Stimulated activated CD4-positive, alpha-beta T cell treated with anti-CD3 and anti-CD28 coated beads, TNF-alpha, amount 100 ng/mL, for 1 hour (primary cell): ENCODE measurements at places on chromosomes 11 and 22.

DNA sequence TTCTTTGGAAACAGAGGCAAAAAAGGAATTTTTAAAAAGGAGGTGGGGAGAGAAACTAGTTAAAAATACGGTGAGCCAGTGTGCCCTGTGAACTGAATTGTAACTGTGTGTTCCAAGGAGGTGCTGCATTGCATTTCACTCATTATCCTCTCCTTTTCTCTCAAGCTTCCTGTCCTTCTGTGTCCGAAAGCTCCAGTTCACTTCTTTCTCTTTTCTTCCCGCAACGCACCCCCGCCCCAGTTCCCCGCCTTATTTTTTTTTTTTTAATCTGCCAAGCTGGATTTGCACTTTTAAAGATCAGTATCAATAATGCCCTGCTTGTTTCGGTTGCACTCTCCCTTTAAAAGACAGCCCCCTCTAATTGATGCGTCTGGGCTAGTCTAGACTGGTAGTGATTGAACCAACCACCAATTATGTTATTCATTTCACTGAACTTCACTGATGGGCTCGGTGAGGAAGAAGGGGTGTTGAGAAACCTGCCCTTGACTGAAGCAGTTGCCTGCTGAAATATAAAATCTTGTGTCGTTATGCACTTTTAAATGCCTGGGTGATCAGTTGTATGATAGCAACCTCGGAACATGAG, 18.5 kb downstream of the BLID start:
- no peak for DNase-seq

DNA sequence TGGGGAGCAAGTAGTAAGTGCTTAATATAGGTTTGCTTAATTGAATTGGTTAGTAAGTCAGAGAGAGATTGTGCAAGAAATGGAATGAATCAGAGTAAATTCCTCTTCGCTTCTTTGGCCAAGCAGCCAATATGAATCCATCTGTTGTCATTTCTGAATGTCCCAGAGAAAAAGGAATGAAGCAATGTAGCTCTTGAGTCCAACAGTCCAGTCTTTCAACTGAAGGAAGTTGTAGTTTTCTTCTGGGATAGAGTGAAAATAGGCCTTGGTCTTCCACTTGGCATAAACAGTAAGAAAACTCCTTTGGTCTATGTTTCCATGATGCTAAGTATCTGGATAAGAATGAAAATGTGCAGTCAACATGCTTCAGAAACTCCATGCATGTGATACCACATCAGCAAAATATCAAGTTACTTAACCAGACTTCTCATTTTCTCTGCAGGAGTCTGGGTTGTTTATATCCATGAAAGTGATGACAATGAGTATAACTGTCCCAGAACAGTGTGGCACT, 1.8 kb upstream of the FIBIN start:
- no peak for DNase-seq

- DNase-seq, result no peak
Measured at GRCh38 chr11:87020336-87020735, 17.4 kb upstream of the TMEM135 start.

- no peak for DNase-seq
Measured at GRCh38 chr11:40292721-40293508, 1166.5 kb downstream of the LRRC4C start.

DNA sequence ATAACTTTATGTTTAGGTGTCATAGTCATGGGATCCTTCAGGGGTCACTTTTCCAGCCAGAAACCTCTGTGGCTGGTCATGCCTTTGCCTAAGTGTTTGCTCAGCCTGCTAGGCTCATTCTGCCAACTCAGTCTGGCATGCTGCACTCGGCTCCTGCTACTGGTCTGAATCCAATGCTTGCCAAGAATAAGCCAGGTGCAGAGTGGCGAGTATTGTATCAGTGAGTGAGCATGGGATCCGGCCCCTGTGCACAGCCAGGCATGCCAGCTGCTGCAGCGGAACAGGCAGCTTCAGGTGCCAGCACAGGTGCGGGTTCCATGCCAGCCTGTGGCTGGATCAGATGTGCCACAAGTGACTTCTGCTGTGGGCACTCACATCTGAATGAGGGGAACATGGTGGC, 1269.3 kb upstream of the CNTN5 start:
- DNase-seq, result no peak

- DNase-seq, result no peak
Measured at GRCh38 chr11:46607516-46607915, 9.5 kb downstream of the HARBI1 start.

GRCh38 chr11:60658409-60658808, 41.0 kb upstream of the MS4A8 start:
- no peak for DNase-seq

GRCh38 chr22:47994601-47995263, 1232.3 kb downstream of the TBC1D22A start:
- DNase-seq, result no peak

- DNase-seq, result no peak
Measured at GRCh38 chr11:76152741-76153570, 53.3 kb downstream of the WNT11 start.

GRCh38 chr11:37942081-37942480, 1344.0 kb upstream of the RAG2 start:
- DNase-seq, result no peak

GRCh38 chr11:8011981-8012444, 24.9 kb downstream of the EIF3F start:
- DNase-seq, result no peak

- no peak for DNase-seq
Measured at GRCh38 chr11:133515107-133515506, 17.2 kb downstream of the OPCML start.

GRCh38 chr11:16984229-16984628, 30.0 kb downstream of the PLEKHA7 start:
- DNase-seq, result no peak
